H1 (cell line): ENCODE measurements at places on chromosomes 7 and 10. TPM values are rescaled to one million over a fixed set of nuclear protein-coding genes. Genes with fewer than 3 reads are reported as not detected.

LAMB4 gene
- not detected in 2 replicates for polyA plus RNA-seq

MSMB gene
- not detected in 2 replicates for polyA plus RNA-seq

LEP gene
- not detected in 2 replicates for polyA plus RNA-seq

MACC1 gene
- polyA plus RNA-seq = 1.2 and 2.0 TPM in 2 replicates

MYOZ1 gene
- polyA plus RNA-seq = 3.0 and 3.3 TPM in 2 replicates

RNF32 gene
- 0.48 and 0.72 TPM in 2 replicates for polyA plus RNA-seq

MNX1 gene
- polyA plus RNA-seq = not detected in 2 replicates

CRHR2 gene
- polyA plus RNA-seq = 0.99 and 1.3 TPM in 2 replicates

PAX4 gene
- polyA plus RNA-seq = 0.11 and 0.20 TPM in 2 replicates

ICA1 gene
- polyA plus RNA-seq = 9.4 and 14.9 TPM in 2 replicates

HMX3 gene
- polyA plus RNA-seq = 0.05 and 0.25 TPM in 2 replicates

PRKAR2B gene
- polyA plus RNA-seq = 6.4 and 10.4 TPM in 2 replicates

CLDN15 gene
- 7.6 and 11.1 TPM in 2 replicates for polyA plus RNA-seq

POLR2J3 gene
- polyA plus RNA-seq = 15.8 and 18.7 TPM in 2 replicates

PPRC1 gene
- polyA plus RNA-seq = 46.5 and 65.3 TPM in 2 replicates

GOLGA7B gene
- 0.02 and 0.14 TPM in 2 replicates for polyA plus RNA-seq

SLC26A5 gene
- 0.09 and 0.24 TPM in 2 replicates for polyA plus RNA-seq

PRR15 gene
- polyA plus RNA-seq = 4.9 and 8.4 TPM in 2 replicates

MSANTD7 gene
- 4.9 and 5.0 TPM in 2 replicates for polyA plus RNA-seq

TMEM176A gene
- polyA plus RNA-seq = 0.71 and 1.5 TPM in 2 replicates

FRMD4A gene
- polyA plus RNA-seq = 26.2 and 38.6 TPM in 2 replicates

ZPBP gene
- not detected in 2 replicates for polyA plus RNA-seq

ADCYAP1R1 gene
- polyA plus RNA-seq = 14.4 and 16.4 TPM in 2 replicates

GTPBP10 gene
- 3.3 and 4.4 TPM in 2 replicates for polyA plus RNA-seq

SPDYE2B gene
- not detected in 2 replicates for polyA plus RNA-seq

FBXL13 gene
- polyA plus RNA-seq = 1.1 and 1.2 TPM in 2 replicates
